Muscle of arm (tissue), 14 donors: ENCODE measurements at places on chromosomes 4 and X. TPM values are rescaled to one million over a fixed set of nuclear protein-coding genes. Genes with fewer than 3 reads are reported as not detected.

DCX gene
- 21.5 TPM for polyA plus RNA-seq

RASL11B gene
- polyA plus RNA-seq: not detected

SSX2 gene
- polyA plus RNA-seq: not detected

DMD gene
- 95.6 TPM for polyA plus RNA-seq

CCKAR gene
- not detected for polyA plus RNA-seq

HTR2C gene
- polyA plus RNA-seq: not detected

ARAP2 gene
- 0.80 TPM for polyA plus RNA-seq

ENAM gene
- 4.6 TPM for polyA plus RNA-seq

AVPR2 gene
- polyA plus RNA-seq: 0.61 TPM

BEX2 gene
- polyA plus RNA-seq: 36.4 TPM

MTNR1A gene
- polyA plus RNA-seq: not detected

TRO gene
- polyA plus RNA-seq: 95.9 TPM

UGT2B7 gene
- not detected for polyA plus RNA-seq

CORIN gene
- polyA plus RNA-seq: not detected

CT45A2 gene
- polyA plus RNA-seq: not detected

NOCT gene
- 3.0 TPM for polyA plus RNA-seq

PPEF2 gene
- polyA plus RNA-seq: not detected

CTAG2 gene
- polyA plus RNA-seq: not detected

POU4F2 gene
- polyA plus RNA-seq: not detected

CT45A10 gene
- not detected for polyA plus RNA-seq

TCEAL7 gene
- 268 TPM for polyA plus RNA-seq

FAM114A1 gene
- 60.2 TPM for polyA plus RNA-seq

AMBN gene
- polyA plus RNA-seq: not detected

GLOD5 gene
- not detected for polyA plus RNA-seq

PCDH7 gene
- not detected for polyA plus RNA-seq

KDM6A gene
- polyA plus RNA-seq: 17.6 TPM

LRIT3 gene
- 0.54 TPM for polyA plus RNA-seq

NPY1R gene
- 6.9 TPM for polyA plus RNA-seq

ADAM29 gene
- 0.25 TPM for polyA plus RNA-seq

RENBP gene
- 5.7 TPM for polyA plus RNA-seq

MAML3 gene
- polyA plus RNA-seq: 17.0 TPM

FHDC1 gene
- polyA plus RNA-seq: 12.9 TPM

PNCK gene
- 1.5 TPM for polyA plus RNA-seq

MAOA gene
- 6.2 TPM for polyA plus RNA-seq

PAK3 gene
- 17.8 TPM for polyA plus RNA-seq

EPGN gene
- polyA plus RNA-seq: not detected

NHSL2 gene
- polyA plus RNA-seq: not detected

TCEAL6 gene
- not detected for polyA plus RNA-seq

AIFM1 gene
- polyA plus RNA-seq: not detected
